ENCODE measurements at places on chromosomes 16 and 17. TPM values are rescaled to one million over a fixed set of nuclear protein-coding genes. Genes with fewer than 3 reads are reported as not detected.

GRCh38 chr16:66344533-66345145, 21.9 kb upstream of the CDH5 start:
- no peak overlapping the region for H3K27ac ChIP-seq
- peak; percentile 75 for DNase-seq
- no peaks in the 10 kb centered on the region for H3K27me3 ChIP-seq
- H3K4me1 ChIP-seq, result no peaks in the 10 kb centered on the region
- no peaks in the 10 kb centered on the region for H3K36me3 ChIP-seq

DNA sequence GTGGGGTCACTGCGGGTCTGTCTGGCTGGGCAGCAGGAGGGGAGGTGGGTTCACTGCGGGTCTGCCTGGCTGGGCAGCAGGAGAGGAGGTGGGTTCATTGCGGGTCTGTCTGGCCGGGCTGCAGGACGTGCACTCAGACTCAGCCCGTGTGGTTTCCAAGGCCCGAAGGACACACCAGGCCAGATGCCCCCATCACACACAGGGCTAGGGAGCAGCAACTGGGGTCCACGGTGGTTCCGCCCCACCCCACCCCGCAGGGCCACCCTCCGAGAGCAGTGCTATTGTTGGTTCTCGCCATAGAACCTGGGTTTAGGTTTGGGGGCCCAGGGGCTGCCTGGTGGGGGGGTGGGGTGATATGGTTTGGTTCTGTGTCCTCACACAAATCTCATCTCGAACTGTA, 5.8 kb upstream of the CIAO3 start:
- no peak overlapping the region for H3K4me3 ChIP-seq
- no peaks in the 10 kb centered on the region for H3K4me1 ChIP-seq
- no peaks in the 10 kb centered on the region for H3K27me3 ChIP-seq
- DNase-seq, result no peak
- H3K27ac ChIP-seq, result no peak overlapping the region
- no peaks in the 10 kb centered on the region for H3K36me3 ChIP-seq

GRCh38 chr17:74267987-74268499, 6.0 kb upstream of the DNAI2 start:
- DNase-seq, result no peak
- H3K4me3 ChIP-seq, result no peak overlapping the region
- H3K36me3 ChIP-seq, result no peaks in the 10 kb centered on the region
- H3K27me3 ChIP-seq, result peaks cover 5% of the 10 kb centered on the region
- H3K27ac ChIP-seq, result no peak overlapping the region

- H3K27ac ChIP-seq, result no peak overlapping the region
- no peaks in the 10 kb centered on the region for H3K4me1 ChIP-seq
- no peaks in the 10 kb centered on the region for H3K27me3 ChIP-seq
- DNase-seq, result no peak
Measured at GRCh38 chr16:65314627-65315008, 192.8 kb upstream of the CDH11 start.

DNA sequence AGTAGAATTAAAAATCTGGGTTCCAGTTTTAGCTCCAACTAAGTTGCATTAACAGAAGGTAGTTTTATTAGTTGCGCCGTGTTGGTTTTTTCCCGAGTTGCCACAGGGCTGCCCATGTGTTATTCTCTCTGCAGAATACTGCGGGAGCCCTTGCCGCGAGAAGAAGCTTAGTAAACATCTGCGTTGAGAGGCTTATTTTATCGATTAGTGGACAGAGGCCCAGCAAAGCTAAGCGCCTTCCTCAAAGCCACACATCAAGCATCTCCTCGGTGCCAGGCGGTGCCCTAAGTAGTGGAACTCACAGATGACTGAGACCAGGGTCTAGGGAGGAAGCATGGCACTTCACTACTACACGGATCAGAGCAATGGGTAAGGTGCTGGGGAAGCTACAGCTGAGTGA, 212.3 kb upstream of the IRX5 start:
- no peak overlapping the region for H3K27ac ChIP-seq
- H3K36me3 ChIP-seq, result no peaks in the 10 kb centered on the region

Gene GUCY2D
- total RNA-seq, result not detected

Gene IRF8
- 49.8 TPM for total RNA-seq

All from stomach (tissue), 19 donors.